Tibial nerve (tissue), 4 donors: ENCODE measurements at places on chromosomes 1 and 21. TPM values are rescaled to one million over a fixed set of nuclear protein-coding genes. Genes with fewer than 3 reads are reported as not detected.

DNA sequence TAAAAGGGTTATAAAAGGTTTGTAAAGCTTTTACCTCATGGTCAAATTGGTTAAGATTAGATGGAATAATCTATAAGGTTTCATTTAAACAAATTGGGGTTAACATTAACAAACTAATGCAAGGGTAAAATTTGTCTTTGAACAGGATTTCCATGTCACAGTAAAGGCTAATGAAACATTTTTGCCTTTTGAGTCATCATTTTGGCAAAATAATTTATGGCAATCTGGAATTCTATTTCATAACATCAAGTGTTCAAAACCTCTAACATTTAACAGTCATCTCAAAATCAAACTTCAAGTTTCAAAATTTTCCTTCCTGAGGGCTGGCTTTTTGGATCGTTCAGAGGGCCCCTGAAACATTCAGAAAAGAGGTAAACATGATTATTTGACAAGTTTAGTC, 6.6 kb upstream of the CD46 start:
- DNase-seq = no peak

DNA sequence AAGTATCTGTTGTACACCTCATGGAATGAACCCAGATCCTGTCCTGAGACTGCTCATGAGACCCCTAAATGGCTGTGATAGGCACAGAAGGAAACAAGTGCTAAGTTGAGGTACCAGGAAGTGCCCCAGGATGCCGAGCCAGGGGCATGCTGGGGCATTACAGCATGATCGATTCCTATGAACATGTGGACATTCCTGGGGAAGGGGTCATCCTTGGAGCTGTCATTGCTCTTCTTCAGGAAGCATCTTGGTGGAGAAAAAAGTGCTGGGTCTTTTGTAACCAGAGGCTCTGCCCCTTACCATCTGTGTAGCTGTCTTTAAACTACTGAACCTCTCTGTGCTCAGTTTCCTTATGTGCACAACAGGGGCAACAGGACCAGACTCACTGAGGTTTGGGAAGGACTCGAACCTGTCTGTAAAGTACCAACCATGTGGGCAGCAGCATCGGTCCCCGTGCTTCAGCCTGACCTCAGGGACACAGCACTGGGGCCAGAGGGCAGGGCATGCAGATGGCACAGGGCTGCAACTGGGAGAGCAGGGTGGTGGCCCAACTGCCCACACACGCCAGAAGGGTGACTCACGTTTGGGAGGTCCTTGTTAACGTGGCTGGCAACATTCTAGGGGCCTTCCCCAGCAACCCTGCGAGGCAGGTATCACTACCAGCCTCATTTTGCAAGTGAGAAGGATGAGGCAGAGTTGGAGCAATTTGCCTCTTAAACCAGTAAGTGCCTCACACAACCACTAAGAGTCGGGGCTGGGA, 142.3 kb upstream of the EDN2 start:
- DNase-seq = no peak

GRCh38 chr1:70277875-70278274, 56.7 kb downstream of the SRSF11 start:
- DNase-seq = no peak

DNA sequence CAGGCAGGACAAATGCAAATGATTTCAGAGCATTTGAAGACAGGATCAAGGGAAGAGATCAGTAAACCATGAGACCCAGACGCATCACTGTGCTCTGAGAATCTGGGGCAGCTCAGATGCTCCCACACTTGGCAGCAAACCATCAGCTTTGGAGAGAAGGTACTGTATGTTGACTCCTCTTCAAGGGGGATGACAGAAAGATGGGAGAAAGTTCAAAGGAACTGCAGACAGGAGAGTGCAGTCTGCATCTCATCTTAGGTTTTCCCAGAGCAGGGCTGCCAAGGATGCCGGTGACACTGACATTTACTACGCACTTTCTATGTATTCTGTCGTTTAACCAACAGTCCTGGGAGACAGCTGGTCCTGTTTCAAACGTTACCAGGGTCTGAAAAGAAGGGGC, 35.8 kb downstream of the OLFML2B start:
- no peak for DNase-seq

DNA sequence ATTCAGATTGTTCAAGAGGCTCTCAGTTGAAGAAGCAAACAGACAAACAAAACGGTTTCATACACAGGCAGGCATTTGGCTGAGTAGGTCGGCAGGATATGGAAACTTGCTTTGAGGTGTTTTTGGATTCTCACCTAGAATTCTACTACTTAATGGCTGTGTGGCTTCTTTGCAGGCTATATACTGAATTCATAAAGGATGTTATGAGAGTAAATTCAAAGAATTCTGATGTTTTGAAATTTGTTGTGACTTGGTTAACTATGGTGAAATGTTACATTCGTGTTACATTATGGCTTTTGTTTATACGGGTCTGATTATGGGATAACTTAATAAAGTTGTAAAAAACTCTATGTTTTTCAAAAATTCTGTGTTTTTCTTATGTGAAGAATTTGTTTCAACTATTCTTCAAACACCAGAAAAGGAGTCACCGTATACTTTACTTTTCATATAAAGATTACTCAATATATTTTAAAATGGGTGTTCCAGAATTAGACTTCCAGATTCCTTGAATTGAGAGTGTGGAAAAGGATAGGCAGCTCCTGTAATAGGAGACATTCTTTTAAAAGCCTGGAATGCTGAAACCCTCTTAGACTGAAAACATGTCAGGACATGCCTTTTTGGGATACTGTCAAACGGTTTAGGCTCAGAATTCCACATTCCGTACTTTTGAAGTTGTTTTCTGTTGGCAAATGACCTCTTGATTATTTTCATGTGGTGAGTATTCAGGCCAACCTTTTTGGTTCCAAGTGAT, 8.2 kb upstream of the IRF2BP2 start:
- no peak for DNase-seq

GRCh38 chr21:35106246-35106835, 57.2 kb upstream of the RUNX1 start:
- DNase-seq = no peak

TNFRSF18 gene
- total RNA-seq = not detected

RALGPS2 gene
- 4.3 TPM for total RNA-seq

SPTA1 gene
- total RNA-seq = not detected

TRIM67 gene
- total RNA-seq = not detected

TRIM63 gene
- not detected for total RNA-seq
